Sigmoid colon (tissue), 7 donors: ENCODE measurements at places on chromosomes 5 and 9. TPM values are rescaled to one million over a fixed set of nuclear protein-coding genes. Genes with fewer than 3 reads are reported as not detected.

The SGCD gene
- 24.7 TPM for total RNA-seq

The ZNF618 gene
- 2.9 TPM for total RNA-seq

The FBP1 gene
- 2.2 TPM for total RNA-seq

DNA sequence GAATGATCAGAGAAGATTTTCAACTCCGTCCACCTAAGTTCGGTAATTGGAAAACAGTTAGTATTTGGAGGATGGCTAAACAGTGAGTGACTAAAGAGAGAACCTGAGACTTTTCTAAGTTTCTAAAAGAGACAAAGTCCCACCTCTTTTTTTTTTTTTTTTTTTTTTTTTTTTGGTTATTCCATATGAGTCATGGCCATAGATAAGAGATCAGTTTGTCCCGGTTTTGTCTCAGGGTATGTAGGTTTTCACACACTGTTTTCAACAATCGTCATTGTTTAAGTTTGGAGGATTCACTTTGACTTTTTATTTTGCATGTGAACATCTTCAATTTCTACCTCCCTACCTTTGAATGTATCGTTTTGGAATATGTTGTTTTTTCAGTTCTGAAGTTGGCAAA lies 85.9 kb downstream of the NTRK2 start:
- DNase-seq: no peak

DNA sequence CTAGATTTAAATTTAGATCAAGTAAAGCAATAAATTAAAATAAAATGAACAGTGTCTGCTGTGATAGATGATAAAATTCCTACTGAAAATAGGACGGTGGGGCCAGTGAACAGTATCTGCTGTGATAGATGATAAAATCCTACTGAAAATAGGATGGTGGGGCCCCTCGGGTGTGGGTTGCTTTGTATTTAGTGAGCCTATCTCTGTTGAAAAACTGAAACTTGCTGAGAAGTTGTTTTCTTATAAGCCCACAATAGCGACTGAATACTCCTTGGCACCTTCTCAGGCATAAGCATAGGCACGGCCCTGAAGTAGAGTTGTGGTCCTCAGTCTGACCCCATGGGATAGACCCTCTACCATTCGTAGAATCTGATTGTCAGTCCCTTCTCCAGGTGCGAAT lies 5.7 kb downstream of the SDHA start:
- no peak for DNase-seq

DNA sequence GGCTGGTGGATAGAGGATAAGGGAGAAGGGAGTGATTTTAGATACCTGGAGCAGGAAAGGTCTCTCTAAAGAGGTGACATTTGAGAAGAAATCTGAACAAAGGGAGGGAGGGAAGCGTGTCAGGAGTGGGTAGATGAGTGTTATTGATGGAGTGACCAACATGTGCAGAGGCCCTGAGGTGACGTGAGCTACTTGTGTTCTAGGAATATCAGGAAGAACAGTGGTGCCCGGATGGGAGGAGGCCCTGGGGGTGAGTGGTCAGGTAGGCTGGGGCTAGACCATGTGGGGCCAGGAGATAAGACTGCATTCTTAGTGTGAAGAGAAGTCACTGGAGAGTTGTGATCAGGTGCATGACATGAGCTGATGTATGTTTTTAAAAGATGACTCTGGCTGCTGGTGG lies 256.2 kb downstream of the ARHGAP26 start:
- DNase-seq: no peak

- DNase-seq: no peak
These were observed 25.7 kb upstream of the NR5A1 start for GRCh38 chr9:124532897-124533296.

- no peak for DNase-seq
These were observed 366.9 kb downstream of the DEPDC1B start for GRCh38 chr5:60333005-60333571.

DNA sequence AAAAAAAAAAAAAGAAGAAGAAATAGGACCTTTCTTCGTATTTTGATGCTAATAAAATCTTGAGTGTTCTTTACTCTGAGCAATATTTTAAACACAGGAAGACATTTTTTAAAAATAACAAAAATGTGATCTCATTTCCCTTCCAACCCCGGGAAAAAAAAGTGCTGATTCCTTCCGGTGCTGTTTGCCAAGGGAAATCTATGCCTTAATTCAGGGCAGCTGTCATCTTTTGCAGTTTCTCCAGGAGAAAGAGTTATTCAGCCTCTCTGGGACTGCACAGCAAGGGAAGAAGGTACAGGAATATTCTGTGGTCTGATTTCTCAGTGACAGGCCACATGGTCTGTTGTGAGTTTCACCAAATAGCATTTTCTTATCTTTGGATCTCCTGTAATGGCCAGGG lies 291.9 kb upstream of the IRX1 start:
- DNase-seq: no peak

DNA sequence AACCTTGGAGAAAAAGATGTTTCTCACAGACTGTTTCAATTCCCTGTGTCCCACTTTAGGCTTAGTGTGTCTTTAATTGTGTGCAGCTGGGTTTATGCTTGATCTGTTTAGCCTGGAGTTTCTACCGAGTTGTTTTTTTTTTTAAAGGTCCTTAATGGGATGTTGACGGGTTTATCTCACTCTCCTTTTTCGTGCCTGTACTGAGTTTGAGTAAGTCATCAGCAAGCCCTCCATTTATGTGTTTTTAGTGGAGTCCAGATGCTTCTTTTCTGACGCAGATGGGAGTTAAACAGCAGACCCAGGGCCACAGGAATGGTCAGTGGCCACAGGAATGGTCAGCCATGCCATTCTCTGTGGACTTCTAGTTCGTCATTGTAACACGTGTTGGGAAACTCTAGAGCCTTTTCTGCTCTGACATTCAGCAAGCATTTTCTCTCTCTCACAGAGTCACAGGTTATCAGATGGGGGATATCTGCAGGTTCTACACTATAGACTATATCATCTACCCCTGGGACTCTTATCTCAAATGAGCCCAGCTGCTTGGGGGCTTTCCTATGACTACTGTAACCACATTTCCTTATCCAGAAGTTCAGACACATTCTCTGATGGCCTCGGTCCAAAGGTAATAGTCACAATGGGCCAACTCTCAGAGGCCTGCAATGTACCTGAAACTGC lies 190.5 kb downstream of the TTLL11 start:
- no peak for DNase-seq

GRCh38 chr9:131971482-131972074 lies 108.1 kb downstream of the MED27 start:
- DNase-seq: no peak

GRCh38 chr9:135215571-135216161 lies 128.2 kb downstream of the OLFM1 start:
- DNase-seq: peak; percentile 57

DNA sequence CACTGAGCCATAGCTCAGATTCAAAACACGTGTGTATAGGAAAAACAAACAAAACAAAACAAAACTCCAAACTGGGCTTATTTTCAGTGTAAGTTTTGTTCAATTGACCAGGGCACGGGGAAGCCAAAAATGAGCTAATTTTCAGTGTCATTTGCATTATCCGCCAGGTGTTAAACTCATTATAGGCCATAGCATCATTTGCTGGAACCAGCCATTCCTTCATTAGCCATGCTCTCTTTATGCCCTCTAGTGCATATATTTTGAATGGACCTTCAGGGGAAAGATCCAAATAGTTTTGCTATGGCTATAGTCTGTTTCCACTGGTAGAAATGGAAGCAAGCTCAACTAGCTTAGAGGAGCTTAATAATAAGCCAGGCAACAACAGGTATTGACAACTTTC lies 1205.2 kb upstream of the DMAC1 start:
- DNase-seq: no peak

DNA sequence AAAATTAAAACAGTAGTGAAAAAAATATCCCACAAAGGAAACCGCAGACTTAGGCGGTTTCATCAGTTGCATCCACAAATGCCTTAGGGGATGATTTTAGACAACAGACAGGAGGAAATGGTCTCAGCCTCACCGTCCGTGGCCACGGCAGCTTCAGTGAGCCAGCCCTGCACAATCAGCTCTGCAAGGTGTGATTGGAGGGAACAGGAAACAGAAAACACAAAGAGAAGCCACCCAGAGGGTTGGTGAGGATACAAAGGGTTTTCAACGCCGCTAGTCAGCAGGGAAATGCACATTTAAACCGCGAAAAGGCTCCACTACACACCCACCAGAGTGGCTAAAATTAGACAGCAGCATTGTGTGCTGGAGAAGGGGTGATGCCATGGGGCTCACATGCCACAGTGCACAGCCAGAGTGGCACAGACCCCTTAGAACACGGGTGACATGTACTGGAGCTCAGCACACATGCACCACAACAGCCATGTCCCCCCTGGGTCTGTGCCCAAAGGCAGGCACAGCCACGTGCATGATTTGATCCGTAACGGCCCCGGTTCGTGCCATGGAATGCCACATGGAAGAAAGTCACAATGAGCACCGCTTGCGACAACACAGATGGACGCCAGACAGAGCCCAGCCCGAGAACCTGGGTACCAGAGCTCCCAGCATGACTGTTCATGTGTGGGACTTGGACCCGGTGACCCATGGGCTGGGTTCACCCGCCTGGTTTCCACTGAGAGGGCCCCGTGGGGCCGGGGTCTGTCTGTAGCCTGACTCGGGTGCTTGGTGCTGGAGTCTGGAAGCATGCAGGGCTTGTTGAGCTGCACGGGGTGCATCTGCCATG lies 18.3 kb upstream of the TERT start:
- DNase-seq: peak; percentile 51

DNA sequence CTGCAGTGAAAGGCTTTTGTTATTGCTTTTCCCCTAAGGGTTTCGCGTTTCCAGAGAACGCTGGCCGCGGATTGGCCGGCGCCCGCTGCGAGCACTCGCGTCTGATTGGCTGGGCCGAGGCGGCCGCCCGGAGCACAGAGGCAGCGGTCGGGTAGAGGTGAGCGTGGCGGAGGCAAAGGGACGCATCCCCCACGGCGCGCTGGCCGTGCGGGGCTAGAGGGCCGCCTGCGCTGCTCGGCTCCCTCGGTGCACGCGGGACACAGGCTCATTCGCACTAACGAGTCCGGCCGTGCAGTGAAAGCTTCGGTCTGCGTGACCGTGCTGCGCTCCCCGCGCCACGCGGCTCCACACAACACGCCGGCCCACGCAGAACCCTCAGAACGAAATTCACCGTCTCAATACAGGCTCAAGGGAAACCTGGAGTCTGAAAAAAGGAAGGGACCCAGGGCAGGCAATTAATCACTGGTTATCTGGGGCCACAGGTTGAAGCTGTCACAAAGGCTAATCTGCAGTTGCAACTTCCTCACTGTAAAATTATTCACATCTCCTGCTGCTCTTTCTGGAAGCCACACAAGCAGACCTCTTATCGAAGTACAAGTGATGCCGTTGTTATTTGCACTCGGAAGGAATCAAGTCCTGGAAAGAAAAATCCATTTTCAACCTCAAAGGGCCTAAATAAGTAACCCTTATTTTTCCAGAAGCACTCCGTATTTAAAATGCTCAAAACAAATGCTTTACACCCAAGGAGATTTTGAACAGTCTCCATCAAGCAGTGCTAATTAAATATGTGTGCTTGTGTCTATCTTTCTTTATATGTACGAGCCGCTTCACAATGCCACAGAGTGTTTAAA lies 94.6 kb downstream of the ZNF608 start:
- peak; percentile 91 for DNase-seq

DNA sequence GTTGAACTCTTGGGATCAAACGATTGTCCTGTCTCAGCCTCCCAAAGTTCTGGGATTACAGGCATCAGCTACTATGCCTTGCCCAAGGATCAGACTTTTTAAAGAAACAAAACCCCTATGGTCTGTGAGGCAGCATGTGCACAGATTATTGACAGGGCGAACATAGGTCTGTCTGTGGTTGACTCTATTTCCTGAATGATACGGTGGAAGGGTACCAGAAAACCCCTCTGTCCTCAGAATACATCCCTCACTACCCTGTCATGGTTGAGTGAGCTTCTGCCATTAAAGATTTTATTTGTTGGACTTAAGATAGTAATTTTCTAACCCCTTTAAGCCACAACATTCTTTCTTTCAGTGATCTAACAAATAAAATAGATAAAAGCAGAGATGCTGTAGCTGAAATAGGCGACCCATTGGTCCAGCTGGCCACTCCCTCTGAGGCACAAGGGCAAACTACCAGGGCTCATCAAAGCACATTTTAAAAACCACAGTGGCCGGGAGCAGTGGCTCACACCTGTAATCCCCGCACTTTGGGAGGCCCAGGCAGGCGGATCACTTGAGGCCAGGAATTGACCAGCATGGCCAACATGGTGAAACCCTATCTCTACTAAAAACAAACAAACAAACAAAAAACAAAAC lies 84.9 kb upstream of the ANKRD55 start:
- no peak for DNase-seq

DNA sequence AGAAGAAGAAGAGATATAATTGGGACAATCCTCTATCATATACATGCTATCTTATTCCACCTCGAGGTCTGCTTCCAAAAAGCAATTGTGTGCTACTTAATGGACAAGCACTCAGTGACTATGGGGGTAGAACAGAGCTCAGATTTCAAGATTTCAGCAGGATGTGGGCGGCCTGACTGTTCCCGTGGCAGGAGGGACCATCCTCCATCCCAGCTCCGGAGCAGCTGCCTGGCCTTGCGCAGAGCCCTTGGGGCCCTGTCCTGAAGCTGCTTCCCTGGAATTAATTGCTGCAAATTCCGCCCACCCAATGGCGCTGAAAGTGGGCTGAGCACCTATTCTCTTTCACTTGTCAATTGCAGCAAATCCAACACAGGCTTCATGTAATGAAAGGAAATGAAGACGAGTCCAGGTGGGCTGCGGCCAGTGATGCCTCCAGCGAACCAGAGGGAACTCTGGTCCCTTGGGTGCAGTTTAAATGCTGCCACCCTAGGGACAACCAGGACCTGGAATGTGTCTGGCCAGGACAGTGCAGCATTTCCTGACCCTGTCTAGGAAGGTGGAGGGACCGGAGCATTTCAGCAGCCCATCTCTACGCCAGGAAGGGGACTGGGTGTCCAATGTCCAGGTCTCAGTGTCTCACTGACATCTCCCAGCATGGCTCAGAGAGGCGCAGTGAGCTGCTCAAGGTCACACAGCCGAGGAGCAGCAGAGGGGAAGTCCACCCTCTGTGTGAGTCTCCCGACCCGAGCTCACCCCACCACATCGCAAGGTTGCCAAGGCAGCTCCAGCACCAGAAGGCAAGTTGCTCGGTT lies 50.5 kb upstream of the FCN1 start:
- peak; percentile 58 for DNase-seq

- DNase-seq: no peak
These were observed 37.3 kb upstream of the FUBP3 start for GRCh38 chr9:130542038-130542437.

GRCh38 chr5:143879646-143880045 lies 67.7 kb downstream of the HMHB1 start:
- no peak for DNase-seq

DNA sequence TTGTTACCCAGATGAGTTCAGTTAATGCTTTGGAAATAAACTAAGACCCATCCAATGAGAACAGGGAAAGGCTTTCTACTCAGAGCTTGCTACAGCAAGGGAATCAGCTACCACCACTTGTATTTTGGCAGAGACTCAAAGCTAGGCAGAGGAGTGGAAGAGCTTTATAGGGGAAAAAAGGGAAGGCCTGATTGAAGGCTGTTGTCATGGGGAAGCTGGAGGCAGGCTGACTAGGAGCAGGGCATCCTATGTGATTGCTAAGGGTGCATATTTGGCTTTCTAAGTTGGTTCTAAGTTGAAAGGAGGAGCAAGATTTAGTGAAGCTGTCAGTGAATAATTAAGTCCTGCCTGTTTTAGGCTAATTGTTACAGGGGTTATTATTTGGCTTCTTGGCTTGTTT lies 115.5 kb downstream of the PTTG1 start:
- no peak for DNase-seq
